Activated T-helper 2 cell treated with anti-CD3 and anti-CD28 coated beads, Interferon-gamma antibody, Interleukin-2, Interleukin-4, amounts not matched to agents 10 μg/mL and 5 μg/mL and 100 μg/mL, durations not matched to agents 14 hours and 24 hours and 36 hours (primary cell): ENCODE measurements at places on chromosomes 5 and 9. TPM values are rescaled to one million over a fixed set of nuclear protein-coding genes. Genes with fewer than 3 reads are reported as not detected.

The SV2C gene
- total RNA-seq: 0.05 and 0.32 TPM in 2 replicates

The ANKRD34B gene
- total RNA-seq: not detected in 2 replicates

The PFN3 gene
- not detected in 2 replicates for total RNA-seq

The F2R gene
- 2.8 and 3.3 TPM in 2 replicates for total RNA-seq

The ORM2 gene
- not detected in 2 replicates for total RNA-seq

The TOR4A gene
- 17.2 and 17.5 TPM in 2 replicates for total RNA-seq

The PCDHGC5 gene
- total RNA-seq: not detected in 2 replicates

The HSD17B3 gene
- not detected in 2 replicates for total RNA-seq

The MEIKIN gene
- total RNA-seq: not detected in 2 replicates

The GRM6 gene
- not detected in 2 replicates for total RNA-seq

The C1QTNF2 gene
- not detected in 2 replicates for total RNA-seq

The CDH6 gene
- total RNA-seq: not detected in 2 replicates

The IFNA14 gene
- total RNA-seq: not detected in 2 replicates

The IL3 gene
- 140 and 142 TPM in 2 replicates for total RNA-seq

The IL4 gene
- 21.6 and 25.8 TPM in 2 replicates for total RNA-seq

The NR2F1-AS1 gene
- total RNA-seq: not detected in 2 replicates

The ELAVL2 gene
- not detected in 2 replicates for total RNA-seq

The DBH gene
- not detected in 2 replicates for total RNA-seq
